ENCODE measurements at places on chromosomes 4 and X.

GRCh38 chr4:69830560-69831269, 29.2 kb downstream of the SULT1E1 start:
- no peak for DNase-seq

DNA sequence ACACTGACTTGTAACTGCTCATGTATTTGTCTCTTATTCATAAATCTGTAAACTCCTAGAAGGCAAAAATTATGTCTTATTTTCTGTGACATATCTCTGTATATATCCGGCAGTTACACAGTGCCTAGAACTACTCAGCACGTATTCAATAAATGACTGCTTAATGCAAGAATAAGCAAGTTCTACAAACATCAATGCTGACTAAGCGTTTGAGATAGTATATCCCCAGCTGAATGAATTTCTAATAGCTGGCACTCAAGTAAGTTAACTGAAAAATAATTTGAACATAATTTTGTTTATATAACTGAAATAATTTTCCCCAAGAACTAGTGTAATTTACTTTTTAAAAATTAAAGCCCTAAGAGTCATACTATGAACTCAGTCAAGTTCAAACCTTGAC, 113.7 kb downstream of the ARAP2 start:
- no peak for DNase-seq

DNA sequence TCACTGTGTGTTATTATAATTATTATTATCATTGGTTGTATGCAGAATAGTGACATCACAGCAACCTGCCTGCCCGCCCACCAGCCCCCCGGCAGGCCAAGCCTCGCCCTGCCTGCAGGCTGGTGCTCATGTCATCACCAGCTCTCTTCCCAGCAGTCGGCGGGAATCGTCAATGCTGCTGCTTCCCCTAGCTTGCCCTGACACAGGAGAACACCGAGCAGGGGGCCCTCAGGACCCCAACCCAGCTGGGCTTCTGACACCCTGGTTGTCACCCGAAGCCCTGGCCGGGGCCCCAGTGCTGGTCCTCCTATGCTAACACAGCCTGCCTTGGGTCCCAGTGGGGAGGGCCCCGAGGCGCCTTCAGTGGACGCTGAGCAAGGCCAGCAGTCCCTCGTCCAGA, 100.6 kb downstream of the PPP2R2C start:
- DNase-seq, result no peak

GRCh38 chr4:76811604-76812412, 86.1 kb downstream of the SOWAHB start:
- DNase-seq, result no peak

DNA sequence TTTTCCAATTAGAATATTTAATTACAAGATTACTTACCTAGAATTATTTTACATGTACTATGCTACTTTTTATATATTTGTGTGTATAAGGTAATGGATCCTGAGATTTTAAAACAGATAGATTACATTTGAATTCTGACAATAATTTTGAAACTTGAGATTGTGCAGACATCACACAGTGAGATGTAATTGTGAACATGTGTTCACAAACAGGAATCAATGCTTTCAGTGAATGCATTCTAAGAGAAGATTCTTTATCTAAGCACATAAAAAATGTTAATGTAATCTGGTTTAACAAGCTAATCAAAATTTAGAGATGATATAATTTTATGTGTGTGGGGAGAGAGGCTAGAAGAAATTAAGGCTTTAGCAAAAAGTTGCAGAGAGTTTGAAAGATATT, 1925.5 kb downstream of the ARAP2 start:
- DNase-seq, result no peak

DNA sequence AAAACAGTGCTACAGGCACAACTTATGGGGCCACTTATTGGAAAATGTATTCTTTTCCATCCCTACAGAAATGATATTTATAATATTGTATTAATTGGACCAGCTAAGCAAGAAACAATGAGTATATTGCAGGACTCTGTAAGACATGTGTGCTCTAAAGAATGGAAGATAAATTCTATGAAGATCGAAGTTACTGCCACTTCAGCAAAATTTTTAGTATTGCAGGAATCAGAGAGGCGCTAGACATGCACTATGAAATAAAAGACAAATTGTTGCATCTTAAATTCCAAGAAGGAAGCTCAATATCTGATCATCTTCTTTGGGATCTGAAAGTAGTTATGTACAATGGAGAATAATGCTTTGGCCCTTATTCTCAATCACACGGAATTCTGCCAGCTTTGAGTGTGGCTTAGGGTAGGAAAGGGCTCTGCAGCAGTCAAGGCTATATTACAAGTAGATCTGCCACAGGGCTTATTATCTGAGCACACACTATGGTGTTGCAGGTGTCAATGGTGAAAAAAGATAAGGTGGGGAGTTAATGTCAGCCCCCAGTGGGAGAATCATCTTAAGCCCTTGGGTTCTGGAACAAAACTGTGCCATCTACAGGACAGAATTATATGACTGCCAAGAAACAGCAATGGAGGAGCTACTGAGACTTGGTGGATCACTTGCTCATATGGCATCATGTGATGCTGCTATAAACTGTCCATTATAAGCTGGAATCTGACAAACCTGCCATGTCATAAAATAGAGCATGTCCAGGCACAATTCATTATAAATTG, 334.0 kb upstream of the NDST3 start:
- DNase-seq, result no peak

DNA sequence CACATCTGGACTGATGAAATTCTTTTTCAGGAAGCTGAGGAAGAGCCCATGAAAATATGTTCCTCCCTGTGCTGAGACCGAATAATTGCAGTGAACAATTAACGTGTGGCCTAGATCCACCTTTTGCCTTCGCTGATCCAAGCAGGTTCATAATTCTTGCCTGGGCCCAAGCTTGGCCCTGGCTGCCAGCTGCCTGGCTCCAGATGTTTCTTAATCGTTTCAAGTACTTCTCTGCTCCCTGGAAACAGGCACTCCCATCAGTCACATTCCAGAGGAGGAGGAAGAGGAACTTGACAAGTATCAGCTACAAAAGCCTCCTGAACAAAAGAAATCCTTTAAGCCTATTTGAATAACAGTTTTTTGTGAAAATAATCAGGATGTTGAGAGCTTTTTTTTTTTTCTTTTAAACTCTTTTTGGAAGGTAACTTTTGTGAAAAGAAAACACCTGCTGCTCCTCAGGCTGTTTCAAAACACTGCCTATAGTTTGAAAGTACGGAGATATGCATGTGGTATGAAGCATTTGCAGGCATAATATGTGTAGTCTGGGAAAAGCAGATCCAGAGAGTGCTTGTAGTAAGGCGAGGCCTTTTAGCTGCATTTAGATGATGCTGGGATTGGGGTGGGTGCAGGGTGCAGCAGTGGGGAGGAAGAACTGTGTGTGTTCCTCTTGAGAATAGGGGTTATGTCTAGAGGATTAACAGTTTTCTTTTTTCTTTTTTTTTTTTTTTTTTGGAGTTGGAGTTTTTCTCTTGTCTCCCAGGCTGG, 154.4 kb downstream of the PTTG2 start:
- DNase-seq, result no peak

- DNase-seq, result no peak
These were observed 114.8 kb downstream of the CDS1 start for GRCh38 chr4:84697615-84698201.

DNA sequence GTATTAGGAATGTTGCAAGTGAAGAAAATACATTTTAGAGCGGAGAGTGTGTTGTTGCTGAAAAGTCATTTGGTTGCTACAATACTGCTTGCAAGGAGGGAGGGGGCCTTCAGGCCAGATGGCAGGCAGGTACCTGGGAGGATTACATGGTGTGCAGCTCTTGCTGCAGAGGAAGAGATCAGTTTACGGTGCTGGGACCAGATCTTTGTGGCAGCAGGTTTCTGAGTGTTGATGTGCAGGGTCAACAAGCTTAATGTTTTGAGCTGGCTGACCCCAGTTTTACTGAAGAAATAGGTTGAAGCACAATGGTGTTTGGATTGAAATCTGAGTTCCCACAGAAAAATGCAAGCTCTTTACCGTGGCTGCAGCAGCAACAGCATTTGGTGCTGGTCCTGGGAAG, 96.4 kb upstream of the DDIT4L start:
- no peak for DNase-seq

DNA sequence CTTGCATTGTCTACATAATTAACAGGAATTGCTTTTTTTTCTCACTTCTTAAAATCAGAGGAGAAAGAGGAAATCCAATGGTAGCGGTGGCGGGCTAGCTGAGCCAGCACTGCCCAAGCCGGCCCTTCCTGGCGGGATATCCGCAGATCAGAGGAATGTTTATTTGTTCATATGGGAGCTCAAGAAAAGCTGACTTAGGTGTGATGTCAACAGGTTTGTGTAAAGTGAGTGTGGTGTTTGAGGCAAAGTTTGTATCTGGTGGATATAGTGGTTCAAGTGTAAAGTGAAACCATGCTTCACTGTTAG, 466 bp upstream of the SLC39A8 start:
- no peak for DNase-seq

GRCh38 chr4:151415978-151416377, 7.0 kb downstream of the FHIP1A start:
- DNase-seq, result no peak

DNA sequence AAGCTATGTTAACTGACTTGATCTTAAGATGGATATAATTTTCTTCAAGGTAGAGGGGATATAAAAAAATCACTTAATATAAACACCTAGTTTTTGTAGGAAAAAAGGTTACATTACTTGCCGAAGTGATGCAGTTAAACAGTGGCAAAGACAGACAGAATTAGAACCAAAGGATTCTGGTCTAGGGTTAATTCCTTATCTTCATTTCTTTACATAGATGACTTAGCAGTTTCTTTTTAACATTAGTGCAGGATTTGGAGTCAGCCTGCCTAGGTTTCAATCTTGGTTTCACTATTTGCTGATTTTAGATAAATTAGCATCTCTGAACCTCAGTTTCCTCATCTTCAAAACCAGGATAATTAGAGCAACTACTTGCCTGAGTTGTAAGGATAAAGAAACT, 14.3 kb downstream of the ZAR1 start:
- DNase-seq, result no peak

DNA sequence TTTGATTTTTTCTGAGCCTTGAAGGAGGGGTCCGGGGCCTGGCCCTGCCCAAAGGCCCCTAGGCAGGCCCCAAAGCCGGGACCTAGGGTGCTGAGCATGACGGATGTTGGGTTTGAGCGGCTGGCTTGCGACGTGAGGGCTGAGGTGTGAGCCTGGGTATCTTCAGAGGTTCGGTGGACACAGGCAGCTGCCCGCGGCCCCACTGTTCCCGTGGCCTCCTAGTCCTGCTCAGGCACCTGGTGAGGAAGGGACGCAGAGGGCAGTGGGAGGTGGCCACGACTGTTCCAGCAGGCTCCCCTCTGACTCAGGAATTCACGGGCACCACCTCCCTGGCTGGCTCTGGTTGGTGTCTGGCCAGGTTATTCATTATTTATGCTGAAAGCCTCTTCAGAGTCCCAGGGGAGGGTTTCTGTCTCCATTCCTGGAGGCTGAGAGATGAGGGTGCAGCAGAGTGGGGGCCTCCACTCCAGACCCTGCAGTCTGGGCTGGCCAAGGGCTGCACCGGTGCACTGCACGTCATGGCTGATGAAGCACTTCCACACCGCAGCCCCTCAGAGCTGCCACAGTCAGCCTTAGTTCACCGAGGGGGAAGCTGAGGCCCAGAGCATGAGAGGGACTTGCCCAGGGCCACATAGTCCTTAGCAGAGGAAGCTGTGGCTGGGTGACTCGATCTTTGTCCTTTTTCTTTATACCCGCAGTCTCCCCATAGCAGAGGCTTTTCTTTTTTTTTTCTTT, 2.2 kb downstream of the MSANTD1 start:
- DNase-seq, result no peak

GRCh38 chr4:26130173-26130572, 190.6 kb upstream of the RBPJ start:
- no peak for DNase-seq

- DNase-seq, result no peak
These were observed 127.1 kb upstream of the DCAF8L1 start for GRCh38 chrX:28108186-28108945.

GRCh38 chr4:87425711-87426110, 3.3 kb downstream of the NUDT9 start:
- DNase-seq, result no peak

DNA sequence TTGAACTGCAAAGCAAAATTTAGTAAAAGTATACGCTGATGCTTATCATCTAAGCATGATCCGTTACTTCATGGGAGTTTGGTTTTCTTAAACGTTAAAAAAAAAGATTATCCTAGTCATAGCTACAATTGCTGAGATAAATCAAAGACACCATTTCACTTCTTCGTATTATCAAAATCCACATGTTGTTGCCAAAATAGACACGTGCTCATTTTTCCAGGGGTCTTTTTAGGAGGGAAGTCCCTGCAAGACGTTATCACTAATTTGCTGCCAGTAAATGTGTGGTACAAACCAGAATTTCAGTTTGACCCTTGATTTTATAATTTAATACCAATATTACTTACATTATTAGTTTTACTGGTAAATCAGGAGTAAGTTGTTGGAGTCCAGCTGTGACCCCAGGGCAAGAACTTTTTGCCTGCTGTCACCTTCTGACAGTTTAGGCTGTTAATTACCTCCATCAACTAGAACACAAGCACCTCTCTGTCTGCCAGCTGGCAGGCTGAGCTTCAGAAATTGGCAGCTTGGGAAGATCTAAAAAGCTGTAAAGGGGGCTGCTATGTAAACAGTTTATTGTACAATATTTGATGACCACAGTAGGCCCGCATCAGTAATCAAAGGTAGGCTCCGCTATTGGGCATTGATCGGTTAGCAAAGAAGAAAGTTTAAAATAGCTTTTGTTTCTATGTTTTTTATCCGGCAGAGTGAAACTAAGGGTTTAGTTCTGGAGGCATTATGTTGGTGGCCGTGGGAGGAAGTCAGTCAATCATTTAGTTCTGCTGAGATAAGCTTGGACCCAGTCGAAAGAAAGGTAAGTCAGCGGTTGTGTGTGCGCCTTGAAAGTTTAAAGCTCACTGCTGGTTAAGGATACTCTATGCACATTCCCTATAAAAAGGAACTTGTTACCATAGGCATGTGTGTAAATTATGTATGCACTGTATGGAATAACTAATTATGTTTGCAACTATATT, 196.4 kb downstream of the FBXO8 start:
- no peak for DNase-seq

GRCh38 chr4:131091896-131092295, 1995.9 kb downstream of the C4orf33 start:
- no peak for DNase-seq

- DNase-seq, result no peak
These were observed 202.7 kb downstream of the SPRY1 start for GRCh38 chr4:123599061-123599919.

Measured in neural crest cell (in vitro differentiated cells).